ENCODE measurements at places on chromosomes 13 and 19. TPM values are rescaled to one million over a fixed set of nuclear protein-coding genes. Genes with fewer than 3 reads are reported as not detected.

- DNase-seq, result peak; percentile 73
These were observed 111.2 kb upstream of the SGCG start for GRCh38 chr13:23069566-23069965.

DNA sequence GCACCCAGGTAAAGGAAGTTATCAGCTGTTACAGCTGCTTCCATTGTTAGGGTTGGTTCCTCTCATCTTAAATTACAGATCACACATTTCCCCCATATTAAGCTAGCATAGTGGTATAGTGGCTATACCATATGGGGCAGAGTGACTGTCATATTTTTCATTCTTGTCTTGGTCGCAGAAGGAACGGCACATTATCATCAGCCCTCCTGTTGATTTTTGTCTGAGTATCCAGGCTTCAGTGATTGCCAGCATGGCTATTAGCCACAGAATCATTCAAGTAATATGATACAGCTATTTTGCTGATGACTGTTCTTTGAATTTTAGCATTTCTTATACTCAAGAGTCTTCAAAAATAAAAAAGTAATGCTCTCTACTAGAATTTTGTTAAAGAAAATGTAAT, 240.9 kb downstream of the LIG4 start:
- DNase-seq, result no peak

- DNase-seq, result no peak
These were observed 405.5 kb downstream of the TBC1D4 start for GRCh38 chr13:75076476-75076875.

DNA sequence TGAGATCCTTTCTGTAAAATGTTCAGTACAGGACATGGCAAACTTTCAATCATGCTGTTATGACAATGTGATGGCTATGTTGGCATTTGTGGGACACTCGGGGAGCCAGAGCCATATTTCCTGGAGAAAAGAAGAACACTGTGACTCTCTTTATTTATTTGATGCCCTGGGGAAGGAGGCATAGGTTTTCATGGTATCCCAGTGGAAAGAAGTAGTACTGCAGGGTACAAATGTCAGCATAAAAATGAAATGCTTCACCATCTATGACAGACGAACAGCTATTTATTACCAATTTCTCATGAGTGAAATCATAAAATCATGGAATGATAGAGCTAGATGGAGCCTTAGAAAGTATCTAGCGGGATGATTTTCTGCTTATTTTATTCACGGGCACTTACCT, 217.1 kb downstream of the COL4A1 start:
- no peak for DNase-seq

GRCh38 chr19:35872180-35872579, 3.8 kb downstream of the APLP1 start:
- DNase-seq, result no peak

GRCh38 chr13:112968380-112968909, 569 bp upstream of the MCF2L start:
- DNase-seq, result no peak

DNA sequence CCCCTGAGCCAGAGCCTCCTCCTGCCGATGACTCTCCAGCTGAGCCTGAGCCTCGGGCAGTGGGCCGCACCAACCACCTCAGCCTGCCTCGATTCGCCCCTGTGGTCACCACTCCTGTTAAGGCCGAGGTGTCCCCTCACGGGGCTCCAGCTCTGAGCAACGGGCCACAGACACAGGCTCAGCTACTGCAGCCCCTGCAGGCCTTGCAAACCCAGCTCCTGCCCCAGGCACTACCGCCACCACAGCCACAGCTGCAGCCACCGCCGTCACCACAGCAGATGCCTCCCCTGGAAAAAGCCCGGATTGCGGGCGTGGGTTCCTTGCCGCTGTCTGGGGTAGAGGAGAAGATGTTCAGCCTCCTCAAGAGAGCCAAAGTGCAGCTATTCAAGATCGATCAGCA, 3.6 kb downstream of the KMT2B start:
- no peak for DNase-seq

GRCh38 chr19:1853295-1854038, 5.2 kb upstream of the REXO1 start:
- DNase-seq, result peak; percentile 68

DNA sequence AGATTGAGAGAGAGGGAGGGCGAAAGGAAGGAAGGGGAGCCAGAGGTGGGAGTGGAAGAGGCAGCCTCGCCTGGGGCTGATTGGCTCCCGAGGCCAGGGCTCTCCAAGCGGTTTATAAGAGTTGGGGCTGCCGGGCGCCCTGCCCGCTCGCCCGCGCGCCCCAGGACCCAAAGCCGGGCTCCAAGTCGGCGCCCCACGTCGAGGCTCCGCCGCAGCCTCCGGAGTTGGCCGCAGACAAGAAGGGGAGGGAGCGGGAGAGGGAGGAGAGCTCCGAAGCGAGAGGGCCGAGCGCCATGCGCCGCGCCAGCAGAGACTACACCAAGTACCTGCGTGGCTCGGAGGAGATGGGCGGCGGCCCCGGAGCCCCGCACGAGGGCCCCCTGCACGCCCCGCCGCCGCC, at the start of gene TNFSF11:
TNFSF11 (plus strand) TSS at position 142 of the 400 bp plus-strand sequence; CDS start at position 294, 152 bp downstream.
- DNase-seq, result no peak

GRCh38 chr13:30406779-30407416, 15.4 kb upstream of the UBE2L5 start:
- no peak for DNase-seq

DNA sequence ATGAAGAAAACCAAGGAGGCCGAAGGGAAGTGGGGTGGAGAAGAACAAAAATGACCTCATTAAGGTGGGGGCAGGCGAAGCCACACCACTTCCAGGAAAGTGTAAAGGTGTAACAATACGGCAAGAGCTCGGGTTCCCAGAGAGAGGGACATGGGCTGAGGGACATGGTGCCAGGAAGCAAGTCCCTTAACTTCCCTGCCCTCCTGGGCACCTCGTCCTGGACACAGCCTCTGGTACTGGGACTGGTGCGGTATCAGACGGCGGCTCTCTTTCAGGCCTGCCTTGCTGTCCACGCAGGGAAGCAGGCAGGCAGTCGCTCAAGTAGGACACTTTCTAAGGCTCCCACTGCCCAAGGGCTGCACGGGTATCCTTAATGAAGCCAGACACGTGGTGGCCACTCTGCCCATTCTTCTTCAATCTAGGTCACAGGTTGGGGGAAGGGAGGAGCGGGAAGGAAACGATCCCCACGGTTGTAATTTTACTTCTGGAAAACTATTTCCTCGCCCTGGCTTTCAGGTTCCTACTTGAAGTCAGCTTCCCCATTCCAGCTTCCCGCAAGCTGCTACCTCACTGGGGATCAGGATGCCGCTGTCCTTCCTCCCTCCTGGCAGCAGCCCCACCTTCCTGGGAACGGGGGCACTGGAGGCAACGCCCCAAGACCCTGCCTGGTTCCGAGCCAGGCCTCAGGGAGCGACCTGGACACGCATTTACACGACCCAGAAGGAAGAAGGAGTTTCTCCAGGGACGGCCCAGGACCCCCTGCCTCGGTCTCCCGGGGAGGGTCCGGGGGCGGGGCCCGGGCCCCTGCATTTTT, 1.2 kb downstream of the AP3D1 start:
- peak; percentile 28 for DNase-seq

DNA sequence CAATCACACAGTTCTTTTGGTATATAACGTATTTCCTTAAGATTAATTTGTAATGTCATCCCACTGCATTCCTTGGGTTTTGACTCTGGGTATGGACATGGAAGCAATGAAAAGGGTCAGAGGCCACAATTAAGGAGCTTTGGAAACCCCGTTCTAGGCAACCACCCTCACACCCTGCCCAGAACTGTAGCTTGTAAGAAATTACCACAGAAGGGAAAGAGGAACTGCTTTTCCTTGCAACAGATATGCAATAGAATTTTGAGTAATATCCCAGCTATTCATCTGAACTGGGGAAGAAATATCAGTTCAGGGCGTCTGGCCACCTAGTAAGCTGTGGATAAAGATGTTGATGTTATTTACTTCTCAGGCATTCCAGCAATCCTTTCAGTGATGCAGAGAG, 985 bp upstream of the CLC start:
- no peak for DNase-seq

GRCh38 chr13:24251525-24251924, 57.9 kb upstream of the C1QTNF9 start:
- no peak for DNase-seq

DNA sequence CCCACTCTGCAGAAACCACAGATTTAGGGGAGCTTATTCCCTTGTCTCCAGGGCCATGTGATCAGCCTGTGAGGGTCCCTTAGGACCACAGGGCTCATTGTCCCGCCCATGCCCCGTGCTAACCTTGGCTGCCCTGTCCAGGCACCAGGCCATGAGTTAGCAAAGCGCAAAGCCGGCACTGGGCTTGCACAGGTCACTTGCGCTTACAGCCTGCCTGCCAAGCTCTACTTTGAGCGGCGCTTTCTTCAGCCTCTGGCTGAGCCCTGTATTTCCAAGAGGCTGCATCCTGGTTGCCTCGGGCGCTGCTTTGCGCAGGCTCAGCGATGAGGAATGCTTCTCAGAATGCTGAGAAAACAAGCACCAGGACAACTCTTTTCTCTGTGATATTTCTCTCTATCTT, 188.0 kb downstream of the TDRD3 start:
- DNase-seq, result no peak

DNA sequence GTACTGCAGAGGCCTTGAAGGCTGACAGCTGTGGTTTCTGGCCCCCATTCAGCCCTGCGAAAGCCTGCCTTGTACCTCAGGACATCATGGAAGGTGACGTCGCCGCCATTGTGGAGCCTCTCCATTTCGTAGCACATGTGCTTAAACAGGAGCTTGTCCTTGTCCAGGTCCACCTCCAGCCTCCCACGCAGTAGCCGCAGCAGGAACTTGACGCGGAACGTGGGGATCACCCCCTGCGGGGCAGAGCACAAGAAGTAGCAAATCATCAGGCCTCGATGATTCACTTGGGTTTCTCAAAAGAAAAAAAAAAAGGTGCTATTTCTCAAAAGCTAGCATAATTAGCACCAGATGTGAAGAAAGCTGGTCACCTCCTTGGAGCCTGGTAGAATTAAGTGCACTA, 351.0 kb downstream of the NALCN start:
- DNase-seq, result no peak

DNA sequence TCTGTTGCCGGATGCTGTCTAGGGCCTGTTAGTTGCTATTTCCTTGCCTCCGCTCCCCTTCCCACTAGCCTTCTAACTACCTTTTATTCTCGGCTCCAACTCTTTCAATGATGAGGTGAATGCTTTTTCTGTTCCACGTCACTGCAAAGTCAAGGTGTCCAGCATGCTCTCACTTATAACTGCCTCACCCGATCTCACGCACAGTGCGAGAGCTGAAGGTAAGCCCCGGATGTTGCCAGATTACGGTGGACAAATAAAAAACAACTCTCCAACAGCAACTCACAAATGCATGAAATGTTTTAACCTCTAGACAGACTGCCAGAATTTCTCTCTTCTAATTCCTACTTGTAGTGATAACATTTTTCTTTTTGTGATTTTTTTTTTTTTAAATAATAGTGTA, 169.9 kb downstream of the STK24 start:
- DNase-seq, result no peak

Gene IGFL3
- total RNA-seq, result not detected

Gene SIGLEC8
- 0.72 TPM for total RNA-seq

Gene ATP4B
- total RNA-seq, result not detected

Gene SYCN
- total RNA-seq, result not detected

Gene MEX3D
- 50.3 TPM for total RNA-seq

Gene EDDM13
- total RNA-seq, result not detected

Gene LAIR1
- total RNA-seq, result 19.7 TPM
